ENCODE measurements at places on chromosomes 6 and 20.

GRCh38 chr20:58260006-58260405, 31.6 kb upstream of the ANKRD60 start:
- DNase-seq: no peak

GRCh38 chr20:57893366-57893999, 183.7 kb upstream of the PMEPA1 start:
- no peak for DNase-seq

GRCh38 chr6:165659945-165660856, 2.8 kb downstream of the PDE10A start:
- no peak for DNase-seq

- no peak for DNase-seq
These were observed 49.2 kb downstream of the FYN start for GRCh38 chr6:111823831-111824607.

DNA sequence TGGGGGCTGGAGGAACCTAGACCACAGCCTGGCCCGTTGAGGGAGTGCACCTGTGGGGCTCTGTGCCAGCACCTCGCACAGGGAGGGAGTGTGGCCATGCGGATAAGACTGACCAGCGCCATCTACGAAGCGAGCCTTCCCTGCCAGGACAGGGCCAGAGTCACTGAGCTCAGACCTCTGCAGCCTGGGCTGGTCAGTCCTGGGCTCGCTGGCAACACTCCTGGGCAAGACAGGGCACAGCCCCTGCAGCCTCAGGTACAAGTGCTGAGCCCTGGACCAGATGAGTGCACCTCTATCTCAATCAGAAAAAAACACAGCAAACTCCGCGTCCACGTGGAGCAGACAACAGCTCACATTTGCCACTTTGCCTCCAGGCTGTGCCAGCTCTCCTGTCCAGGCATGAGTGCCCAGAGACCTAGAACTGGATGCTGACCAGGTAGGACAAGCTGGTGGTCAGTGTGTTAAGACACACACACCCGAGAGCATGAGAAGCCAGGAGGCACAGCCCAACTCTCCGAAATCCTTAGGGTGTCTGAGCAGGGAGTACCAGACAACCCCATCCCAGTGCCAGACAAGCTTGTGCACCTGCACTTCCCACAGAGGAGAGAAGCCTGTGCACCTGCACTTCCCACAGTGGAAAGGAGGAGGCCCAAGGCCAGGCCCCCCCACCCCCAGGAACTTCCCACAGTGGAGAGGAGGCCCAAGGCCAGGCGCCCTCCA, 4.9 kb downstream of the ARFRP1 start:
- DNase-seq: no peak

GRCh38 chr20:55394592-55394991, 610.7 kb downstream of the CBLN4 start:
- no peak for DNase-seq

DNA sequence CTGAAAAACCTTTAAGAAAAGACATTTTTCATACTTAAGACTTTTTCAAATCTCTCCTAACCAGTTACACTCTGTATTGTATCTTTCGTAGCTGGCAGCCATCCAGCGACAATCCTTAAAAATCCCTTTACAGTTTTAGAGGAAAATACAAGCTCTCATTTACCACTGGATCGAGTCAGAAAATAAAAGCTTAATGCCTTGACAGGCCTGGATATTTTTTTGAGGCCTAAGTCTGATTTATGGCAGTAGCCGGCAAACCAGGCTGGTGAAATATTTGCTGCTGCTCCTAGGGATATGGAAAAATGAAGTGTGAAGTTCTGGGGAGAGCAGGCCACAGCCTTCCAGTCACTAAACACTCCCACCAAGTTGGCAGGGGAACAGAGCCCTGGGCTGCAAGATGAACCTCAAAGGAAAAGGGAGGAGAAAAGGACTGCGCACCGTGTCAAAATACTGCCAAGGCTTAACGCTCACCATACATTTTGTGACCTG, 213.0 kb upstream of the SUPT3H start:
- no peak for DNase-seq

DNA sequence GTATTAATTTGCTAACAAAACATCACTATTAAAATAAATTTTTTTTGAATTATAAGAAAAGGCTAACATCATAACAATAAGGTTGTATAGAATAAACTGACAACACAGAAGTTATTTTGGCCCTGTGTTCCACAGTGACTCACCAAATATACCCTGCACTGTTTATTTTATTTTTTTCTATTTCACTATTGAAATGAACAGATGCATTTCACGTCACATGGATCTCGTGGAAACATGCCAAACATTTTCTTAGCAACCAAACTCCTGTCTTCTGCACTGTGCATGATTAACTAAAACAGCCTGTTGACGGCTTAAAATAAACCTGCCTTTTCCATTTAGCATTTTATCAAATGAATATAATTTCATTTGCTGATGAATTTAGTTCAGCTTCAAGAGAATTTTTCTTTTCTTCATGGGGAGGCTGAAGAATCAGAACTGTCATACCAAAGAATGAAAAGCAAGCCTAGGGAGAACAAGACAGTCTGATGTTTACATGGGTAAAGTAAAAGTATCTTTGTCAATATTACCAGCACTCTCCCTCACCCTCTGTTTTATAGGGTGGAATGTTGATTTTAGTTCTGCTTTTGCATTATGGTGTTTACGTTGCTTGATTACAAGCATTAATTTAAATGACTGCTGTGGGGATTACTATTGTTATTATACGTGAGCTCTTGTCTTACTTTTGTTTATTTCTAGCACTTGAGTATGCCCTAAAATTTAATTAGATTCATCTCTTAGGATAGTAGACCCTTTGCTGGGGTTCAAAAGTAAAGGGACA, 115.3 kb downstream of the LCA5 start:
- no peak for DNase-seq

DNA sequence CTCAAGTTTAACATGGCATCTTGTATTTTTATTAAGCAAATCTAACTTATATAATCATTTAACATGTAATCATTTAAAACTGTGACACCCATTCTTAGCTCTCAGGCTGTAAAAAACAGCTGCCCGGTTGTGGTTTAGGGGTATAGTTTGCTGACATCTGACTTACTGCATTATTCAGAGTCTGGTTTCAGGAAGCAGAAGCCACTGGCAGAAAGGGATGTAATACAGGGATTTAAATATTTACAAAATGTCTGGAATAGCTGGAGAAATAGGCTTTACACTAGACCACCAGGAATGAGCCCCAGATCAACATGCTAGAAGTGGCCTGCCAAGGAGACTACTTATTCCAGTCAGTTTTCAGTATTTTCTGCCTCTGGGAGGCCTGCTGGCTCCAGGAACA, 421.1 kb downstream of the CD109 start:
- no peak for DNase-seq

DNA sequence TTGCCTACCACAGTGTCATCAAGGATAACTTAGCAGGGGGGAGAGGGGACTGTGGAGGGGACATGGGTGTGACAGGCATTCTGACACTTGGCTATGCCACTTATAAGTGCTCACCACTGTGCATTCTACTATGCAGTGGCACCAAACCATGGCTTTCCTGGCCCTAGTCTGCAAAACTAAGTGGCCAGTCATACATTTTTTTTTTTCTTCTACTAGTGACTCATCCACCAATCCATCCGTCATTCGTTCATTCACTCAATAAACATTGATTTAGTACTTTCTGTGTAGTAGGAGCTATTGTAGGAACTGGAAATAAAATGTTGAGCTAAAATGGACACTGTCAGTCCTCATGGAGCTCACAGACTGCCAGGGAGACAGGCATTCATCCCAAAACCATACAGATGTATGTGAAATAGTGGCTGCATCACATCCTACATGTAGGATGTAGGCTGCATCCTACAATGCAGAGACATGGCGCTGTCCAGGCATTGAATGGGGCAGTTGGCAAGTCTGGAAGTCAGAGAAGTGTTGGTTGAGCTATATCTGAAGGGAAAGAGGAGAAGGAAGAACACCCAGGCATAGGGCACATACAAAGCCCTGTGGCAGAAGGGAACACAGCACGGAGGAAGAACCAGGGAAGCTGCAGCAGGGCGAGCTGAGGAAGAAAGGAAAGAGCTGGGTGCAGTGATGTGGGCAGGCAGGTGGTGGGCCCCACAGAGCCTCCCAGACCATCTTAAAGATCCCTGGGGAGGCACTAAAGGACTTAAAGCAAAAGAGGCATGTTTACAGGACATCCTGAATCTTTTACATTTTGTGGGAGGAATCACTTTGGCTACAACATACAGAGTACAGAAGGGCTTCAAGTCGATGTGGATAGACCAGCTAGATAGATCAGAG, 224.4 kb downstream of the UST start:
- DNase-seq: no peak

DNA sequence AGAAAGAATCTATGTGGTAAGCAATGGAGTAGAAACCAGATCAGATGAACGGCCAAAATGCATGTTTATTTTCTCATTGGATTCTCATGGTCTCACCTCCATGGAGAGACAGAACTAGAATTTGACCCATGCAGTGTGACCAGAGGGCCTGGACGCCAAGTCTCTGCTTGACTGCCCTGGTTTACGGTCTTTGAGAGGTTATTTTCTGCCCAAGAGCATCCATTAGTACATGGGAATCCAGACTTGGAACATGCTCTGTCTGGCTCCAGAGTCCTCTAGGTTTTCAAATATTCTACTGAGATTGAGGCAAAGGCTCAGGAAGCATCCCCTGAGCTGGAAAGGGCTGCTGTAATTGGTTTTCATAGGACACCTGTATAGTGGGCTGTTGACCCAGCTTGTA, 45.5 kb upstream of the UST start:
- DNase-seq: no peak

DNA sequence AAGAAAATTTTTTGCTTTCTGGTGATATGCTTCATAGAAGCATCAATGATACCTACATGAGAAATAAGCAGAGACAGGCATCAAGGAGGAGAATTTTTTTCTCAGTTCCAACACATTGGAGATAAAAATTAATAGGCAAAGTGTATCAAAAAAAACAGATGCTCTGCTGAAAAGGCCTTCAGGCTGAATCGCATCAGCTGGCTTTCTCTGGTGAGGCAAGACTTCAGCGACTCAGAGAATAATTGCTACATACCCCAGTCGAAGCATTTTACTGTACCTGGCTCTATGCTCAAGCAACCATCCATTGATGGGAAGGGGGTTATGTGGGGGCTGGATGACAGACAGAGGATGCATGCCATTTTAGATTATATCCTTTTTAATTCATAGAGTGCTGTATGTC, 415.1 kb downstream of the TFAP2A start:
- no peak for DNase-seq

- no peak for DNase-seq
These were observed 87.6 kb downstream of the LINC00237 start for GRCh38 chr20:21018576-21018975.

DNA sequence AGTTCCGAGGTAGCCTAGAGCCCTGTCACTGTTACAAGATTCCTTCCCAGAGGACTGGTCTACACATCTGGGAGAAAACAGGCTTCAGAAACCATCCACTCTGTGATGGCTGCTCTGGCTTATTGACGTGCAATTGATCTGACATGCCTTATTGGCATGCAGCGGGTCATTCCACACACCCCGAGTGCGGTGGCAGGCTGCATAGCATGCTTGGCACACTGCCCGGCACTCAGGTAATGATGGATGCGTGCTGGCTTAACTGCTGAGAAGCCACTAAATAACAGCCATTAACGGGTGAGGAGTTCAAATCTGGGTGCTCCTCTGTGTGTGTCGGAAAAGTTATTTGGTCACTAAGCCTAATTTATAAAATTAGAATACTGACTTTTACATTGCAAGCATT, 67.9 kb upstream of the CDH4 start:
- DNase-seq: no peak

DNA sequence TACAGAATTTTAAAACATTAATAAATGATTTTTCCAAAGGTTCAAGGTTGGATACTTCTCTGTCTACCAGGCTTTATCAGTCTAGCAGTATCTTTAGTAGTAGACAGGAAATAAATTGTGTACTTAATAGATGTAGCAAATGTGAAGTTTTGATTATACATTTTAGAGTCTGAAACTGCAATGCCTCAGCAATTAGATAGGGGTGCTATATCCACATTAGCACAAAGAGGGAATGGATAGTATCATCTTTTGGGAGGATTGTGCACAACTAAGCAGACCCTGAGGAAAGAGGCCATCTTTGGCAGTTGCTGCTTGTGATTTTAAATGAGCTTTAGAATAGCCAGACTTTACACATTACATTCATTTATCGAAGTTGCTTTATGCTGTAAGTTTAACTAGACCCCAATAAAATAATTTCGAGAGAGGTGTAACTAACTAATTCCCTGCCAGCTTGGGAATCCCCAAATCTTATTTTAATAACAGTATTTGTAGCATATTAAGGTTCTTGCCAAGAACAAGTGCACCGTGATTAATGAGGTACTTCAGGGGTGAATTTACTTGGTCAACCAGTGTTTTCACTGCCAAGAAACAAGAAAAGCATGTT, 2.8 kb downstream of the KCNQ5 start:
- no peak for DNase-seq

DNA sequence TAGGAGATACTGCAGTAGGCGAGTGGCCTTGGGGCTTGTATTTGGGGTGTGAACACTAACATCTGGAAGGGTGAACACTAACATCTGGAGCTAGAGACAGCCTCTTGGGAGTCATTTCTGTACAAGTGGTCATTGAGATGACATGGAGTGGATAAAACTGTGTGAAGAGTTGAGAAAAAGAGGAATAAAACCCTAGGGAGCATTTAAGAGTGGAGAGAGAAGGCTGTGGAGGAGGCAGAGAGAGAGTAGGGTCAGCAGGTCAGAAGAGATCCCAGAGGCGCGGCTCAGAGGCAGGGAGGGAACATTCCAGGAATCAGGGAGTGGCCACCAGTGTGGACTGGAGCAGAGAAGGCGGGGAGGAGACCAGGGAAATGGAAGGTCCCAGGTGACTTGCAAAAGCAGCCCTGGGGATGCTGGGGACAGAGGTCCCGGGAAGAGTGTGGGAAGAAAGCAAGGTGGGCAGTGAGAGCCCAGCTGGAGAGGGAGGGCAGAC, 202.0 kb upstream of the RNF24 start:
- DNase-seq: no peak

GRCh38 chr6:81564470-81565068, 187.9 kb downstream of the TENT5A start:
- DNase-seq: no peak

DNA sequence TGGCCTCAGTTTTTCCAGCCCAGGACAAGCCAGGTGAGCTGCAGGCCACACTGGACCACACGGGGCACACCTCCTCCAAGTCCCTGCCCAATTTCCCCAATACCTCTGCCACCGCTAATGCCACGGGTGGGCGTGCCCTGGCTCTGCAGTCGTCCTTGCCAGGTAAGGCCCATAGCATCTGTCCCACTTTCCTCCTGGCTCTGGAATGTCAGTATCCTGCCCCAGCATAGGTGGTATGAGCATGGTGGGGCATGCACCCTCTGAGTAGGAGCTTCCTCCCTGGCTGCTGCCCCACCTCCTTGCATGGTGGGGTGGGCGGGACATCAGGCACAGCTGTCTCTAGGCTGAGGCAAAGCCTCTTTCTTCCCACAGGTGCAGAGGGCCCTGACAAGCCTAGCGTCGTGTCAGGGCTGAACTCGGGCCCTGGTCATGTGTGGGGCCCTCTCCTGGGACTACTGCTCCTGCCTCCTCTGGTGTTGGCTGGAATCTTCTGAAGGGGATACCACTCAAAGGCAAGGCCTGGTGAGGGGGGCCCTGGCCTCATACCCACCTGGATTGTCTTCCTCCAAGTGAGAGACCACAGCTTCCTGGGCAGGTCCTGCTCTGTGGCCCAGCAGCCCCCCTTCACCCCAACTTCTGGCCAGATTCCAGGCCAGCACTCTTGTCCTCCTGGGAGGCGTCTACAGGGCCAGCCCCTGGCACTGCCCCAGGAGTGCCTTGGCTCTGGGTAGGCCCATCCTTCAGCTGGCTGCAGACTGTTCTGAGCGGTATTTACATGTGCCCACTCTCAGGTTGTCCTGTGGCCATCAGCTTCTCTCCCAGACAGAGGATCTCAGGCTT, 9.1 kb downstream of the PI16 start:
- no peak for DNase-seq

GRCh38 chr6:72626126-72626525, 4.3 kb downstream of the KCNQ5 start:
- DNase-seq: no peak

Data from activated naive CD4-positive, alpha-beta T cell treated with Interleukin-2 at 50 U/mL for 16 hours (primary cell).